Amniotic stem cell (primary cell): ENCODE measurements at places on chromosomes 12 and 14.

- no peak for DNase-seq
These were observed 324.4 kb upstream of the KITLG start for GRCh38 chr12:88904705-88905104.

DNA sequence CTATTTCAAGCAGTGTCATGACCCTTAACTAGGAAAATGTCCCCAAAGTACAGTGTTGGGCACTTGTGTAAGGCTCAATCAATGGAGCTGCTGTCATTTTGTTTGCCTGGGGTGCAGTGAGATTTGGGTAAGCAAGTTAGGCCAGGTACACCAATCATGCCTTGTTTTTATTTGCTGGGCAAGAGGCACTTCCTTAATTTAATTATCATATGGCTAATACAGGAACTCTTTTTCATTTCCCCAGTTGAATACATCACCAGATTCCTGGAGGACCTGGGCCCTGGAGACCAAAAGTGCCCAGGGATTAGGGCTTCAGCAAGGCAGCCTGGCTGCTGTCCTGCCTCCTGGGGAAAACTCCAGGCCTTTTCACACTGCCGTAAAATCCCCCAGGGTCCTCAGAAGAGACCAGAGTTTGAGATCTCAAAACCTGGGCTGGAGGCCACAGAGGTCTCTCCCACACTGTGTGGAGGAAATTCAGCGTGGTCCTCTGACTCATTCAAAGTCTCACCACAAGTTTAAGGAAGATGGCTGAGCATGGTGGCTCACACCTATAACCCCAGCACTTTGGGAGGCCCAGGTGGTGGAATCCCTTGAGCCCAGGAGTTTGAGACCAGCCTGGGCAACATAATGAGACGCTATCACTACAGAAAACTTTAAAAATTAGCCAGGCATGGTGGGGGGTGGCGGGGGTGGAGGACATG is 28.4 kb upstream of the FOXN3 start:
- DNase-seq: no peak

GRCh38 chr12:25372969-25373817 is 122.5 kb upstream of the KRAS start:
- no peak for DNase-seq

GRCh38 chr14:23695664-23695999 is 59.5 kb downstream of the DHRS2 start:
- DNase-seq: no peak

- no peak for DNase-seq
These were observed 67.3 kb upstream of the FUT8 start for GRCh38 chr14:65345266-65345665.

GRCh38 chr14:80464531-80465149 is 253.3 kb upstream of the DIO2 start:
- no peak for DNase-seq

GRCh38 chr12:7948589-7949260 is 12.7 kb upstream of the SLC2A3 start:
- DNase-seq: no peak

- DNase-seq: no peak
These were observed 16.7 kb downstream of the ALDH1L2 start for GRCh38 chr12:105067511-105068031.

DNA sequence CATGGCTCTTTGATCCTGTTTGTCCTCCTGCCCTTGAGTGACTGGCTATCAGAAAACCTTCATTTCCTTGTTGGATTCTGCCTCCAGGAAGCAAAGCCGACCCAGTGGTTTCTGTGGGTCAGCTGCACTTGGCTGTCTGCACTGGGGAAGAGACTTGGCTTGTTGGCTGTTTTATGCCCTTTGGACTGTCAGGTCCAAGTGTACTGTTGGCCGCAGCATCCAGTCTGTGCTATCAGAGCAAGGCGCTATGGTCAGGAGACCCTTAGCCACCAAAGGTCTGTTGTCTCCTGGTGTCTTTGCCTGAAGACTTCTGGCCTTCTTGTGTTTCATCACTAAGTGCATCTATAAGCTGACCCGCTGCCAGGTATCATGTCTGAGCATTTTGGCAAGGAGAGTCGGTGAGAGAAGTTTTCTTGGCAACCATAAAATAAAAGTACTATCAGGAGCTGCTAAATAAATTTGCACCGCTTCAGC is 177.4 kb upstream of the HIF1A start:
- DNase-seq: no peak

DNA sequence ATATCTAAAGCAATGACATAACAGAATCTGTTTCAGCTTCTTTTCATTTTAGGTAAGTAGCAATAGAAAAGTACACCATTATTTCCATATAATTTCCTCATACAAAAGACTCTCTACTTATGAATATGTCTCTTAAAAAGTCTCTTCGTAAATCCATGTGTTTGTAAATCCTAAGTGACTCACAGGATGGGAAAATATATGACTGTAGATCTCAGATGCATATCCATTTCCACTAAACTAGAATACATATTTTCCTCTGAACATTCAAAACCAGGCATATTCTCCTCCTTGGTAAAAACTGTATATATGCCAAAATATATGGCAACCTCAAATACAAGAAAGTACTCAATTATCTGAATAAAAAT is 93.6 kb downstream of the TXNDC16 start:
- peak; percentile 21 for DNase-seq

- DNase-seq: peak; percentile 38
These were observed 179.6 kb downstream of the TMEM117 start for GRCh38 chr12:44015333-44015941.

- DNase-seq: no peak
These were observed 13.8 kb downstream of the CBLN3 start for GRCh38 chr14:24415421-24416253.

DNA sequence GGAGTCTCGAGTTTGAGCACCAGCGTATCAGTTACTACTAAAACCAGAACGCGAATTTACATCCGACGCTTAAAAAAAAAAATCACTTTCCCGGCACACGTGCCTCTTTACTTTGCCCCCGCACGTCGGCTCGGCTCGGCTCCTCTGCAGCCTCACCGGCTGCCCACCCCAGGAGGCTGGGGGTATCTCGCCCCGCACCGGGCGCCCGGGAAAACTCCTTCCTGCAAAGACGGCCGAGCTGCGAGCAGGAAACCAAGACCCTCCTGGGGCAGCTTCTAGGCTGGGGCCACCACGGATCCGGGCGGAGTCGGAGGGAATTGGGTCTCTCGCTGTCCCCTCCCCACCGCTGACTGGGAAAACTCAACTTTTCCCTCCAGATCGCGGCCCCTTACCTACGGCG is 610 bp downstream of the VSIG10 start:
- no peak for DNase-seq

- no peak for DNase-seq
These were observed 26.5 kb upstream of the POC1B start for GRCh38 chr12:89552376-89552775.

GRCh38 chr12:104951759-104952509 is 6.2 kb downstream of the SLC41A2 start:
- no peak for DNase-seq

DNA sequence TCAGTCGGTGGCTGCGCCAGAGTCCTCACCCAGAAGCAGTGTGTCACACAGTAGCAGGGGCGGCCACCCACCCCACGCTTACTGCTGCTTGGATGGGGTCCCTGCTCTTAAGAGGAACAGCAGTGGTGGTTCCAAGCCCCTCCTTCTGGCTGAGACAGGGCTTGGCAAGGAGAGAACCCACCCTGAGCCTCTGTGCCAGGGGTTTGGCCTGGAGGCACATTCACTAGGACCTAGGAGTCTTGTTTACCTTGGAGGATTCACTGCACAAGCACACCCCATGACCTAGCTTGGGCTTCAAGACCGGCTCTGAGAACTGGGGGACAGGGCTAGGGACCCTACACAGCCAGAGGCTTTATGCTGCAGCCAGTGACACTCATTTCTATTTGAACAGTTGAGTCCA is 78.6 kb downstream of the NT5DC3 start:
- no peak for DNase-seq

DNA sequence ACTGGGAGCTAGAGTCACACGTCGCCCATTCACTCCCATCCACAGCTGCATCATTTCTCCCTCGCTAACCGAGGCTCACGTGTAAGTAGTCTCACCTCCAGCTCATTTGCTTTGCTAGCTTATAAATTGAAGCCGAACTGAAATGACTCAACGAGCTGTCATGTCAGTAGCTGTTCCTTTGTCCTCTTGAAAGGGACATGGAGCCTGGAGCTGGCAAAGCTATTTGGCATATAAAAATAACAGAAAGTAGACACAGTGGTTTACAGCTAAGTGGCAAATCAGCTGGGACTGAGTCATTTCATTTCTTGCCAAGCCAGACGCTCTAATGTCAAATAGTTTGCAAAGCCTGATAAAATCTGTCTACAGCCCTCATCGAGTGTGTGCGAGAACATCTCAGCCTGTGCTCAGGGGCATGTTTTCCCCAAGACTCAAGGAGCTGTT is 114.4 kb upstream of the TMEM233 start:
- DNase-seq: no peak

DNA sequence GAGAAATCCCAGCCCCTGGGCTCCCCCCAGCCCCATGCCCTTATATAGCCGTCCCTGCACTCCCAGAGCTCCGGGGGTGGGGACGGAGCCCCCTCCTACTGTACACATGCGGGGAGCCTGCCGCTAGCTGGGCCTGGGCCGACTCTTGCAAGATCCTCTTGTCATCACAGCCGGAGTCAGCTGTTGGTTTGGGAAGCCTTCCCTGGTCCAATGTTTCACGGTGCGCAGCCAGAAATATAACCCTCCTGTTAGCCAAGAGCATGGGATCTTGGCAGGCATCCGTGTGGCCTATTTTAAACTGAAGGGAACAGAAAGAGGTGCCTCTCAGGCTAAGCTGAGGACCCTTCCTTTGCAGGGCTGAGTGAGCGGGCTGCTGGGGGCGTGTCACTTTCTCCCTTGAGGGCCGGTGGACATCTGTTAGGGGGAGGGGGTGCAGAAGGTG is 175.3 kb downstream of the TSPAN9 start:
- DNase-seq: no peak

GRCh38 chr12:44193281-44193680 is 357.4 kb downstream of the TMEM117 start:
- no peak for DNase-seq

- DNase-seq: no peak
These were observed 40.2 kb downstream of the GRIP1 start for GRCh38 chr12:66638666-66639065.

GRCh38 chr14:60487211-60487610 is 1.3 kb upstream of the C14orf39 start:
- no peak for DNase-seq

DNA sequence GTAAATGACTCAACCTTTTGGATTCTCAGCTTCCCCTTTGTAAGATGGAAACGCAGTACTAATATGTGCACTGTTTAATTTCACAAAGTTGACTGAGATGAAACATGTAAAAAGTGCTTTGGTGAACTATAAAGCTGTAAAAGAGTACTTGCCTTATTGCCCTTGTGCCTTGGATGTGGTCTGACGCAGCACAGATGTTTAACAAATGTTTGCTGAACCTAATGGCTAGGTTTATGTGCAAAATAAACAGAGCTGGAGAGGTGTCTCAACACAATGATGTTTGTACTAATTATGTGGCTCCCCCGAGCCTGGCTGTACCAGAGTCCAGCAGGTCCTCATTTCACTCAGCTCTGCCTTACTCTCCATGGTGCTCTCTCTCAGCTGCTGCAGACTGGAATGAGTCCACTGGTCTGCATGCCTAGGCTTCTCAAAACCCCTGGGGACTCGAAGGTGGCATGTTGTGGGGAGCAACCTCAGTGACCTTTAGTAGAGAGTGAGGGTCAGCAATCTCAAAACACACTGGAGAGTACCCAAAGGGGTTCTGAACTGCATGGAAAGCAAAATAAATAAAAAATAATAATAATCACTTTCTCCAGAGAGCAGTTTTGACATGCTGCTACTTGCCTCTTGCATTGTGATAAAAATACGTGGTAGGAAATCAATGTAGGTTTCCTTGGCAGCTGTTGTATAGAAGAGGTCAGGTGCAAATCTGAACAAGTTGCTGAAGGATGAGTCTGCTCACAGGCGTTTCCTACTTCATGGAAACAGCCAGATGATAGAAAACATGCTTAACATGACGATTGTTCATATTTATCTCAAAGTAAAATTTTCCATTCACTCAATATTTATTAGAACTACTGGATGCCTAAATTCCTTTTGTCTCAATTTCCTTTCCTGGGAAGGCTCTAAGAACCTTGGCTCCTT is 8.5 kb upstream of the AMIGO2 start:
- no peak for DNase-seq

- no peak for DNase-seq
These were observed 9.7 kb downstream of the SPTSSA start for GRCh38 chr14:34452258-34452822.

- peak; percentile 54 for DNase-seq
These were observed 112.8 kb upstream of the PELI2 start for GRCh38 chr14:56005191-56006053.

DNA sequence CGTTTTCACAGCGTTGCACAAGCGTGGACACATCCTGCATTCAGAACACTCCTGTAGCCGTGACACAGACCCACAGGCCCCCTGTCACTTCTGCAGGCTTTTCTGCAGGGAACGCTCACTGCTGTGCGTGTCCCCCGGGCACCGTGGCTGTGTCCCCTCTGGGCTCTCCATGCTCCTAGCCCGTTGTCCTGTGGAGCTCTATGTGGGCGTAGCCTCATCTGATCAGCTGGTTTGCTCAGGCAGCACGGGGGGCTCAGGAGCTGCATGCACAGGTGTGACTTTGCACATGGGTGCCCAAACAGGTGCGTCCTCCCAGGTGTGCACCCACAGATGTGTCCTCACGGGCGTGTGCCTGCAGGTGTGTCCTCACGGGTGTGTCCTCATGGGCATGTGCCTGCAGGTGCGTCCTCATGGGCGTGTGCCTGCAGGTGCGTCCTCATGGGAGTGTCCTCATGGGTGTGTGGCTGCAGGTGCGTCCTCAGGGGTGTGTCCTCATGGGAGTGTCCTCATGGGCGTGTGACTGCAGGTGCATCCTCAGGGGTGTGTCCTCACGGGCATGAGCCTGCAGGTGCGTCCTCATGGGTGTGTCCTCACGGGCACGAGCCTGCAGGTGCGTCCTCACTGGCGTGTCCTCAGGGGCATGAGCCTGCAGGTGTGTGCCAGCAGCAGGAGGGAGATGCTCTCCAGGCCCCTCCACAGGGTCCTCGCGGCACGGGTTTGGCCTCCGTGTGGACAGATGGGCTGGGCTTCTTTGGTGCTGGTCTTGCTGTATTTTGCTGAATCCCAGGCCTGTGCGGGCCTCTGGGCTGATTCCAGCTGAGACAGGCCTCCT is 17.5 kb downstream of the MTA1 start:
- no peak for DNase-seq

DNA sequence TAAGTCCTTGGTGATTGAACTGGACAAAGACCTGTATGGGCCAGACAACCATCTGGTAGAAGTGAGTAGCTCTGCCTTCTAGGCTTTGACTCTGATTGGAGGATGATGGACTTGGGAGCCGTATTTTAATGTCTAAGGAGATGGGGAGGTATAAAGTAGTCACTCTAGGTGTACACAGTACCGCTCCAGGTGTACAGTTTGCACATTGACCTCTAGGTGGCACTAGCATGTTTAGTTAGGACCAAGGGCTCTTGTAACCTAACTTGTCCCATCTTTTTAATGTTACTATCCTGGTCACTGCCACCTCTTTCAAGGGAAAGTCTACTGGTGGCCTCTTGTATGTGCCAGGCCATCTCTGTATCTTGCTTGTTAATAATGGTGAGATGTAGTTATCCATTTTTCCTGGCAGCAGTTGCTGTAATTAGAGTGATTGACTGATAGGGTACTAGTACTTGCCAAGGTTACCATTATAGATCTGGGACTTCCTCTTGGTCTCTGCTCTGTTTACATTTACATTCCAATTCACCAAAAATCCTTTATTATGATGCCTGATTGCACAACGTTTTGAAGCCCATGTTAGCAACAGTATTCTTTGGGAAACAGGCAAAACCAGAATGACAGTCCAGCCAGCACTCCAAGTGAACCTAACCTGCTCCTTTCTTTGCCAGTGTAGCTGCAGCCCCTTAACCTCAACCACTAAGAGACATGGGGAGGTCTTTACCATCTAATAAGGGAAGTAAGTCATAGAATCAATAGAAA is 3.6 kb downstream of the SMARCD1 start:
- peak; percentile 26 for DNase-seq
